ENCODE measurements at places on chromosomes 5 and 9. TPM values are rescaled to one million over a fixed set of nuclear protein-coding genes. Genes with fewer than 3 reads are reported as not detected.

- ATAC-seq: no peak
Observed at GRCh38 chr9:4226331-4227250, 73.3 kb downstream of the GLIS3 start.

- no peak for ATAC-seq
Observed at GRCh38 chr5:150278046-150278730, 11.4 kb downstream of the CAMK2A start.

- ATAC-seq: no peak
Observed at GRCh38 chr9:128027705-128028104, 39.4 kb downstream of the NAIF1 start.

- ATAC-seq: no peak
Observed at GRCh38 chr9:132415181-132415580, 5.2 kb downstream of the CFAP77 start.

GRCh38 chr5:50814556-50814955 is 148.1 kb downstream of the PARP8 start:
- ATAC-seq: no peak

DNA sequence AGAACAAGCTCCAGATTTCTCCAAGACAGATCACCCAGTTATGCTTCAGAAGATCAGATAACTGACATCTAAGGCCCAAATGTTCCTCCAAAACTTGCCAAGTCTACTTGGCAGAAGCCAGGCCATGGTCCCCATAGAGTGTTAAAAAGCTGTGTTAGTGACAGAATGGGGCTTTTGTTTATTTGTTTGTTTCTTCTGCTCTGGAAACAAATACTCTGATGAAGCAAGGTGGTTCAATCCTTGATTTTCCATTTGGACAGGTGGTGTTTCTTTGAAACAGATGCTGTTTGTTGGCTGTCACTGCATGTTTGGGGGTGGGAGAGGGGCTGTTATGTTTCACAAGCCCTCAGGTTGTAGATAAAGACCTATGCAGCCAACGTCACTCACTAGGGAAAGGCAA is 264.0 kb downstream of the FAM114A2 start:
- ATAC-seq: no peak

The POLR3G gene
- total RNA-seq: 7.7 TPM

The LSM11 gene
- total RNA-seq: 2.0 TPM

DNA sequence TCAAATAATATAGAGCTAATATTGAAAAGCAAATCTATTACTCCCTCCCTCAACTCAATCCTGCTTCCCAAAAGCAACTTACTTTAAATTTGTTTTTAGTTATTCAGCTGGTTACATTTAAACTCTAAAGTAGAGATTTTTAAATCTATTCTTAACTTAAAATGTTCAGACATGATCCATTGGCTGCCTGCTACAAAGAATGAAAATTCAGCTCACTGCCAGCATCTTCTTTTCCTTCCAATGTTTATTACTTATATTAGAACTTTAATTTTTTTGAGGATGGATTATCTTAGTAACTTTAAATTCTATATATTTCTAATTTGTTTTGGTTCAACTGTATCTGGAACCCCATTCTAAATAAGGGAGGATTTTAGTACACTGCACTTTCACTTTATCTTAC is 163.2 kb downstream of the TMEM167A start:
- no peak for ATAC-seq

The KCNIP1 gene
- total RNA-seq: not detected

The QRFP gene
- total RNA-seq: not detected

GRCh38 chr5:128343168-128343567 is 194.9 kb downstream of the FBN2 start:
- ATAC-seq: no peak

DNA sequence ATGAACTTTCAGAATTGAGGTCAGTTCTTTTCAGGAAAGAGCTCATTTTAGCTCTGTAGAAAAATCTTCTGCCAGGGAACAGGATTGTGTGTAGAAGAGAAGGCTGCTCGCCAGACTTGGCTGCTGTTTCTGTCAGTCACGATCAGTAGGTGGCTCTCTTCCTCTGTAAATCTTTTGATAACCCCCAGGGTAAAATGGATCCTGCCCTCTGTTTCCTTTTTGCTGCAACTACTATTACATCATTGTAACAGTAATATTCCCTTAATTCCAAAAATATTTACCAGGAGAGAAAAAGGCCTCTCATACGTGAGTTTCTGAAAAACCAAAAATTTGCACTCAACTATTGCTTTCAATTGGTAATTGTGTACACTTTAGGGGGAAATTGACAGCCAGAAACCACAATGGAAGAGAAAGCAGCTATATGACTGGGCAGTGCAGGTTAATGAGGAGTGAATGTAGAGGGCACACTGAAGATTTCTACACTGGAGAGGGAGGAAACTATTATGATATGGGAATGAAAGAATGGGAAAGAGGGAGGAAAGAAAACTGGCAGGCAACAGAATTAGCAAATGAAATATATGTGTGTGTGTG is 12.3 kb downstream of the IFNA21 start:
- ATAC-seq: no peak

The PKD2L2 gene
- total RNA-seq: not detected

The OGN gene
- total RNA-seq: 0.68 TPM

The ZNF79 gene
- 3.7 TPM for total RNA-seq

- no peak for ATAC-seq
Observed at GRCh38 chr5:5370059-5370774, 52.3 kb upstream of the ICE1 start.

GRCh38 chr5:151954255-151954654 is 29.6 kb upstream of the GLRA1 start:
- ATAC-seq: no peak

- ATAC-seq: no peak
Observed at GRCh38 chr9:86187121-86187520, 72.3 kb downstream of the C9orf153 start.

The IL4 gene
- not detected for total RNA-seq

GRCh38 chr9:123058834-123059233 is 25.4 kb downstream of the GPR21 start:
- ATAC-seq: no peak

DNA sequence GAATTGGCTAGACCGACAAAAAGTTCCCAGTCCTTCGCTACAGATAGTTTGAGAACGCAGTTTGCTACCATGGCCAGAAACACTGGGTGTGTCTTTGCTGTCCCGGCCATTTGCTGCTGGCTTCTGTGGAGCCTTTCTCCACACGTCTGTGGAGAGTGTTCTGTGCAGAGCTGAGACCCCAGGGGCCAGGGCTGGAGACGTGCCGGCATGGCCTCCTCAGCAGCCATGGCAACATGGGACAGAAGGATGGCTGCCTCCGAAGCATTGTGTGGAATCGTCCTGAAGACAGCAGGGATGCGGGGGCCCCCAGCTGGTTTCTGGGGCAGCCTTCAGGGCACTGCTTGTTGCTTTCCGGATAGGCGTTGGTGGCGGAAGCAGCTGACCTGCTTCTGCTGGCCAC is 142.8 kb downstream of the GADD45G start:
- ATAC-seq: no peak

GRCh38 chr9:118532592-118532991 is 828.4 kb downstream of the TLR4 start:
- ATAC-seq: no peak

DNA sequence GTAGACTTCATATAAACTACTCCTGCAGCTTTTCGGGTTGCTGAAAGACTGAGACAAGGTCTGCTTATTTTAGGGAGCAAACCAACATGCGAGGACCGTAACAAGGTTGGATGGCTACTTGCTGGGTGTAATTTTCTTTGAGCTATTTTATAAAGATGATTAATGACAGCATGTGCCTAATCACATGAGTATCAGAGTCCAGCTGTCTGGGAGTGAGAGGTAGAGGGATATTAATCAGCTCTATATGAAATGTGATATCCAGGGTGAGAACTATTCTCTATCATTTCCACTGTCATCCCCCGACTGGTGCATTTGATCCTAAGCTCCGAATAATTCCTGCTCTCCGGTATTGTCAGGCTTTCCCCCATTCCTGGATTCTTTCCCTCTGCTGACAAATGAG is 193.8 kb upstream of the HMHB1 start:
- ATAC-seq: no peak

GRCh38 chr9:70092190-70092589 is 48.5 kb downstream of the MAMDC2 start:
- ATAC-seq: no peak

DNA sequence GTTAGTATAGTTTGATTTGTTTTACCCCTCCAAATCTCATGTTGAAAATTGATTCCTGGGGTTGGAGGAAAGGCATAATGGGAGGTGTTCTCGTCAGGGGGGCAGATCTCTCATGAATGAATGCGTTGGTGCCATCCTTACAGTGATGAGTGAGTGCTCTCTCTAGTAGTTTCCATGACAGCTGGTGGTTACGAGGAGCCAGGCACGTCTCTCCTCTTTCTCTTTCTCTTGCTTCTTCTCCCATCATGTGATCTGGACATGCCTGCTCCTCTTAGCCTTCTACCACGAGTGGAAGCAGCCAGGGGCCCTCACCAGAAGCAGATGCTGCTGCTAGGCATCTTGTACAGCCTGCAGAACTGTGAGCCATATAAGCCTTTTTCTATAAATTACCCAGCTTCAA is 454.1 kb downstream of the EFNA5 start:
- ATAC-seq: no peak

DNA sequence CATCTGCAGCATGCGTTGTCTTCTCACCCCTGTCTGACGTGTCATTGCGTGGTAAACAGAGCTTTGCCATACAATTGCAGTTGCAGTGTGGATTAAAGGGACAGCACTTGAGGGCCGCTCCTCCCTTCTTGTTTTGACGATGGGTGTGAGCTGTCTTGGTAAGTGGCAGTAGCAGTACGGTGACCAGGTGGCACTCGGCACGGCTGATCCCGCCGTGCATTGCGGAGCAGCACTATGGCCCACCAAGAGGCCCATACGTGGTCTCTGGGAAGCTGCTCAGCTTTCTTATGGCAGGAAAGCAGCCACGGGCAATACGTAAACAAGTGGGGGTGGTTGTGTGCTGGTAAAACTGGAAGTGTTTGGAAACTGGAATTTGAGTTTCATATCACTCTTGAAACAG is 25.1 kb downstream of the EHMT1 start:
- ATAC-seq: no peak

DNA sequence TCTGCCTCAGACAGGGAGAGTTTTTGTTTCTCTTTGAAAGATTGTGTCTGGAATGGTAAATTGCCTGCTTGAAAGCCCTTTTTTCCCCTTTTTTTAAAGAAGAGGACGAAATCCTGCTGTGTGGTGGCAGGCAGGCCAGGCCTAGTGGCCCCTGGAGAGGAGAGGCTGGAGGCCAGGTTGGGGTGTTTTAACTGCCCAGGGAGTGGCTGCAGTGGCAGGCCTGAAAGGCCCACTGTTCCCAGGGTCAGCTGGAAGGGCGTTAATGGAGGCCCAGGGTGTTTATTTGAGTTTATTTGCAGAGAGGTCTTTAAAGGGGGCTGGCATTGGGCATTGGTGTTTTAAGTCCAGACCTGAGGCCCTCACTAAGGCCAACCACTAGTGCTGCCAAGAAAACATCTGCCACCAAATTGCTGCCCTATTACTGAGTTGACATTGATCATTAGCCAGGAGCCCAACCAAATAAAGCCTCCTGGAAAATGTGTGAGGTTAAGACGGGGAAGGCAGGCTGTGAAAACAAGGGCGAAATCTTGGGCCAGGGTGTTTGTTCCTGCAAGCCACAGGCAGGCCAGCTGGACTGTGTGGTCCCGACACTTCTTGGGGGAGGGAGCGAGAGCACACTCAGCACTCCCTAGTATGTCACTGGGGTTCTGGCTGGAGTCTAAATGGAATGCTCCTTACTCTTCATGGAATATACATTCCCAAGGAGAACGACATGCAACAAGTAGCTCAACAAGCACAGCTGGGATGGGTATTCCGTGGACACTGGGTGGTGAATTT is 5.0 kb downstream of the JADE2 start:
- no peak for ATAC-seq

DNA sequence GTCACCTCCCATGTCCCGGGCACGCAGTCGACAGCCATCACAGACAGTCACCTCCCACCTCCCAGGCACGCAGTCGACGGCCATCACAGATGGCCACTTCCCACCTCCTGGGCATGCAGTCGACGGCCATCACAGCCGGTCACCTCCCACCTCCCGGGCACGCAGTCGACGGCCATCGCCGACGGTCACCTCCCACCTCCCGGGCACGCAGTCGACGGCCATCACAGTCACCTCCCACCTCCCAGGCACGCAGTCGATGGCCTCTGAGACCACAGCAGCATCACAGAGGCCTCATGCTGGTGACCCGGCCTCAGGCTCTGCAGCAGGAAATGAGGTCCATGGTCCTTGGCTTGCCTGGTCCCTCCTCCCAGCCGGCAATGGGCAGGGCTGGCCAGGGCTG is 5.5 kb upstream of the SLC6A19 start:
- no peak for ATAC-seq

- no peak for ATAC-seq
Observed at GRCh38 chr5:98750693-98751092, 22.8 kb upstream of the RGMB start.

The INSL4 gene
- total RNA-seq: not detected

DNA sequence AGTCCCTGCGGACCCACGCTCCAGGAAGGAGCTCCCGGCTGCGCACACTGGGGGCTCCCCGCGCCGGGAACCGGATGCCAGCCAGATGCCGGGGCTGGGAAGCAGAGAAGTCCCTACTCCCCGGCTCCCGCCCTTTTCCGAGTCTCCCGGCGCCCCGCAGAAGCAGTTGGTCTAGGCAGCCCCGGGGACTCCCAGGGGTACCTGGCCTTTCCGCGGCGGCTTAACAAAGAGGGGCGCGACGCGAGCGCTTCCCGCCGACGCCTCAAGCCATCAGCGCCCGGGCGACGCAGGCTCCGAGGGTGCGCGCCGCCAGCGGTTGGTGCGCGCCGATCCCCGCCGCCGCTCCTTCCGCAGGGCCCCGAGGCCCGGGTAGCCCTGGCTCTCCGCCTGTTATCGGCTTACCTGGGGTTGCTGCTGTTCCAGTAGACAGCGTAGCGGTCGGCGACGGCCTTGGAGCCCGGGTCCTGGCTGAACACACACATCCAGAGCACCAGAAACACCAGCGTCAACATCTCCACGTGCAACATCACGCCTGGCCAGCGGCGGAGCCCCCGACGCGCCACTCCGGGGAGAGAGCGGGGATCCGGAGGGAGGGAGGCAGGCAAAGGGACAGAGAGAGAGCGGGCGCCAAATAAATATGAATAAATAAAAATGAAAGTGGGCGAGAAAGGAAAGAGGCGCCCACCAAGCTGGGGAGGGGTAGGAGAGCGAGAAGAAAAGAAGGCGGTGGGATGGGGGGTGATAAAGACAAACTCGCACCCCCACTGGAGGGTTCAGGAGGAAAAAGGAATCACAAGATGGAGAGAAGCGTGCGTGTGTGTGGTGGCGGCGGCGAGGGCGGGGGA is 428 bp downstream of the EFNA5 start:
- ATAC-seq: peak; percentile 19

- no peak for ATAC-seq
Observed at GRCh38 chr5:80874162-80874561, 86.0 kb upstream of the RASGRF2 start.

DNA sequence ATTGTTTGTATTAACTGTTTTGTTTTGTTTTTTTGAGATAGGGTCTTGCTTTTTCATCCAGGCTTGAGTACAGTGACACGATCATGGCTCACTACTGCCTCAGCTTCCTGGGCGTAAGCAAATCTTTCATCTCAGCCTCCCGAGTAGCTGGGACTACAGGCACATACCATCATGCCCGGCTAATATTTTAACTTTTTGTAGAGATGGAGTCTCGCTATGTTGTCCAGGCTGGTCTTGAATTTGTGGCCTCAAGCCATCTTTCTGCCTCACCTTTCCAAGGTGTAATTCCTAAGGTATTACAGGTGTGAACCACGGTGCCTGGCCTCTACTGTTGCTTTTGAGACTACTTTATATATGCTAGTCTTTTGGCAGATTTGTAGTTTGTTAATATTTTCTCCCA is 8.4 kb downstream of the RCL1 start:
- ATAC-seq: no peak

The CCIN gene
- not detected for total RNA-seq

GRCh38 chr5:140561753-140562523 is 2.5 kb downstream of the APBB3 start:
- ATAC-seq: no peak
